ENCODE measurements at places on chromosomes 12 and 14.
A peak's percentile ranks its signal among the peaks of the same experiment; 100 is the strongest.

GRCh38 chr12:13252616-13253015 lies 56.1 kb downstream of the EMP1 start:
- DNase-seq, result no peak

GRCh38 chr12:96416033-96416799 lies 16.0 kb upstream of the CDK17 start:
- DNase-seq, result peak; percentile 96

GRCh38 chr12:104296718-104297117 lies 6.8 kb upstream of the EID3 start:
- DNase-seq, result no peak

DNA sequence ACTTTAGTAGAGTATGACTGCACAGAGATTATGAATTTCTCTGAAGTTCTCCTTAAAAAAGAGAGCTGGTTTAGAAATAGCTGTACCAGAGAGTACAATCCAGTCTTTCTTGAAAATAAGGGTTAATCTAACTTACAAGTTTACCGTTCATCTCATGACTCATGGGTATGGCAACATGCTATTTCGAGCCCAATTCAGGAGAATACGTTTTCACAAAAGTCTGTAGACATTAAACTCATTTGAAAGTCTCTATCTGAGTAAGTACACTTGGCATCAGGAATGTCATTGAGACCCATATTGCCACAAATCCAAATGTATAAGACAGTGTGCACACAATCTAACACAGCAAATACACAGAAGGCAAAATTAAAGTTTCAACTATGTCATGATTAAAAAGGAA lies 160.5 kb downstream of the PIK3C2G start:
- peak; percentile 29 for DNase-seq

GRCh38 chr14:50794068-50794645 lies 36.8 kb downstream of the NIN start:
- DNase-seq, result peak; percentile 45

DNA sequence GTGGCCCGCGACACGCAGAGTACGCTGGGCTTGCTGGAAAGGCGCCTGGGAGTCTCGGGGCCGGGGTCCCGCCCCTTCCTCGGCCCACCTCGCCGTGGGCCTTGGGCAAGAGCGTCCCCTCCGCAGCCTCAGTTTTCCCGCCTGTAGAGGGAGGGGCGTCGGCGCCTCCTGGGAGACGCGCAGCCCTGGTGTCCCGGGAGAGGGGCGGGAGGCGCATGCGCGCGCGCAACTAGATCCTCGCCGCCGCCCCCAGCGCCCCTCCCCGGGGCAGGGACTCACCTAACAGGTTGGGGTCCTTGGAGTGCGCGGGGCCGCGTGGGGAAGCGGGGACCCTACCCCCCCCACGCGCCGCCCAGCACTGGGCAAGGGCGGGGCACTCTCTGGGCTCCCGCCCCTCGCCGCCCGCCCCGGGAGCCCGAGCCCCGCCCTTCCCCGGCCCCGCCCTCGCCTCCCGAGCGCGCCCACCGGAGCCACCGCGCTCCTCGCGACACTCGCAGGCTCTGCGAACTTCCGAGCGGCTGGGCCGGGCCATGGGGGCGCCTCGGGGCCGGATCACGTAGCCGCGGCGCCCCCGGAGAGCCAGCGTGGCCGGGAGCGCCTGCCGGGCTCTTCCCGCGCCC lies at the start of gene KIF26A:
Gene KIF26A (plus strand): TSS at position 490 of the 620 bp plus-strand sequence. CDS start 136 bp downstream, outside the sequence.
- peak; percentile 53 for DNase-seq

DNA sequence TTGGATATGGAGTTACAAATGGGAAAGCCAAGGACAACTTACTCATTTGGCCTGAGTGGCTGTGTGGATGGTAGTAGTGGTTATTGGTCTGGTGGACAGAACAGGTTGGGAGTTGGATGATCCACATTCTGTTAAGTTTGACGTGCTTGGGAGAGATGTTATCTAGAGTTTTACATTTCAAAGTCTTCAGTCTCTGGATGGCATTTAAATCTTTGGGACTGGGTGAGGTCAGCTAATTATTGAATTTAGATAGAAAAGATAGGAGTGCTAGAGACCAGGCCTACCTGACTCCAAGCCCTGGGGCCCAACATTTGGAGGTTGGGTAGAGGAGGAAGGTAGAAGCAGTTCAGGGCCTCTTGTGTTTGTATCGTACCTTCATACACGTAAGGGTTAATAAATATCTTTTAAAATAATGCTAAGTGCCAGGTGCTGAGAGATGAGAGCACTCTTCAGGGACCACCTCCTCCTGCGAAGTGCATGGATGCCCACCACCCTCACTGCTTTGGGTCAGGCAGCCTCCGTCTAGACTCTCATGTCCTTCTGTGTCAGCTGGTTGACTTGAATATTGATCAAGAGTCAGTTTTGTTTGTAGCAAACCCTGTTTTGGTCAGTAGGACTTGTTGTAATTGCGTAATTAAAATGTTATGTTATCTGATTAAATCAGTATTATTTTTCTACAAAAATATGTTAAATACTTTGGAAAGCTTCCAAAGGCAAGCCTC lies 460.4 kb upstream of the RGS6 start:
- DNase-seq, result no peak

- DNase-seq, result no peak
Observed at GRCh38 chr14:101367421-101368261, 193.7 kb upstream of the DIO3 start.

DNA sequence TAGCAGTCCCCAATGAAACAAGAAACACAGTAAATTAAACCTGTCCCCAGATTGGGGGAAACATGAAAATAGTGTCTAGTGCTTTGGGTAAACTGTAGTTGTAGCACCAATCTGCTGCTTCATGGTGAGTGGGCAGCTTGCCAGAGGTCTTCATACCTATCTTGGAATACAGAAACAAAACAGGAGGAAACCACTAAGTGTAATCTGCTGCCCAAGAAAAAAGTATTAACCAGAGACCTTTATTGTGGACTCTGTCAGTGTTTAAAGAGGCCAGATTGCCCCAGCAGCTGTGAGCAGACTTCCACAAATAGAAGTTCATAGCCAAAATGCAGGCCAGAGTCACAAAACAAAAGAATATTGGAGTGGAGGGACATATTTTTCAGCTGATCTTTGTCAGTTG lies 2.3 kb downstream of the ISCU start:
- DNase-seq, result no peak

GRCh38 chr12:61654698-61655097 lies 605.5 kb upstream of the USP15 start:
- no peak for DNase-seq

DNA sequence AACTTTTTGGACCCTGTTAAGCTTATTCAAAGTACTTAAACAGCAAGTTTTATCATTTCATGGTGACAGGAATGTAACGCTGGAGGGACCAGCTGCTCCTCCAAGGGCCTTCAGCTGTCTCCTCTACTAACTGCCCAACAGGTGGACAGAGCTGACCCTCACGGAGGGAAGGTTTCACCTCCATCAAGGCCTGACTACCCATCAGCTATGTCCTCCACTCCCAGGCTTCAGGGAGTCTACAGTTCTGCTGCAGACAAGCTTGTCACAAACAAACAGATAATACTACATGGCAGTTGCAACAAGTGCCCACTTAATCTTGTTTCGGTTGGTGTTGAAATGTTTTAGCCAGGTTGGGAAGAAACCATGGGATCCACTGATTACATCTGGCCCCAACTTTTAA lies 175.1 kb downstream of the TTC7B start:
- no peak for DNase-seq

DNA sequence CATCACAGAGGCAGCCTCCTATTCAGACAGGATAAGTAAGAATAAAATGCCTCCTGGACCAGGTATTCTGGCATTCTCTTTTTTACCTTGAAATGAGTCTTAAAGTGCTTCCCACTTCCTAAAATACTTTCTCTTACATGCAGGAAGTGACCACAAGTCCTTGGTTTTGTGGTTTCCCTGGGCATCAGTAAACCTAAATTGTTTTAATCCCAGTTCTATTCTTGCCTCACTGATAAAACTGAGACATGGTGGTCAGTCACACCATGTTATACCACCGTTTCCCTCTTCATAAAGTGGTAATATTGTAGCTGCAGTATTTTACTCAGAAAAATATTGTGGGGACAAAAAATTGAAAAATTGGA lies 1.2 kb upstream of the SALL2 start:
- DNase-seq, result no peak

- no peak for DNase-seq
Observed at GRCh38 chr12:119819322-119819721, 57.8 kb downstream of the CIT start.

DNA sequence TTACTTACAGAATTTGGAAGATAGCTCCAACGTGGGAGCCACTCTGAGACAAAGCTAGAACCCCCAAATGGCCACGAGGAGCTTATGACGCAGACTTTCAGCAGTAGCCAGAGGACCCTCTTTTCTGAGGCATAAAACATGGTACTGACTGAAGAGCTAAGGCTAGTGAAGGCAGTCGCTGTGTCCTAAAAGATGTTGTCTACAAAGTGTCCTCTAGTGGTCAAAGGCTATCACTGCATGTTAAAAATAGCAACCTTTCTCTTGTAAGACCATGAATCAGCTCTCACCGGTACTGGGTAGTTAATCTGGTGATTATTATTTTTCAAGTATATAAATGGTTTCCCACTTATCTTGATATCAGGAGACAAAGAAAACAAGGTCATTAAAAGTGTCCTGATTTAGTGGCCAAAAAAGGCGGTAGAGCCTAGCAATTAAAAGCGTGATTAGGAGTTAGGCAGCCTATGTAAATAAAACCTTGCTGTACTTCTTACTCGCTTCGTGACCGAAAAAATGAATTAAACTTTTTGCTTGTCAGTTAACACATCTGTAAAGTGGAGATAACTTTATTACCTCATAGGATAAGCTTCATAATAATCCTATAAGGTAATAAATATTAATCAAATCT lies 47.0 kb upstream of the LGR5 start:
- peak; percentile 69 for DNase-seq

DNA sequence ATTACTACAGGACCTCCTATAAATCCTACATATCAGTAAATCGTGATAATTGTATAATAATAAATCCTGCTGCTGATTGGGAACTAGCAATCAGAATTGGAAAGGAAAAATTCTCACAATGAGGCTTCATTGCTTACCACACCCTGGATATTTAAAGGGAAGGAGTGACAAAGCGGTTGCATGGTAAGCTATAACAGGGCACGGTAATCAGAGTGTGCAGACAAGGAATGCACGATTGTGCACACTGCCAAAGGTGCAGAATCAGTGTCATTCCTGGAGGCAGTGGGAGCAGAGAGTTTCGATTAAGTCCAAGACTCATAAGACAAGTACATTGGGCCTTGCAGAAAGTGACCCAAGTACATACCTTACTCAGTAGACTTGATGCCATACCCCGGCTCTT lies 277.5 kb upstream of the NPAS3 start:
- no peak for DNase-seq

DNA sequence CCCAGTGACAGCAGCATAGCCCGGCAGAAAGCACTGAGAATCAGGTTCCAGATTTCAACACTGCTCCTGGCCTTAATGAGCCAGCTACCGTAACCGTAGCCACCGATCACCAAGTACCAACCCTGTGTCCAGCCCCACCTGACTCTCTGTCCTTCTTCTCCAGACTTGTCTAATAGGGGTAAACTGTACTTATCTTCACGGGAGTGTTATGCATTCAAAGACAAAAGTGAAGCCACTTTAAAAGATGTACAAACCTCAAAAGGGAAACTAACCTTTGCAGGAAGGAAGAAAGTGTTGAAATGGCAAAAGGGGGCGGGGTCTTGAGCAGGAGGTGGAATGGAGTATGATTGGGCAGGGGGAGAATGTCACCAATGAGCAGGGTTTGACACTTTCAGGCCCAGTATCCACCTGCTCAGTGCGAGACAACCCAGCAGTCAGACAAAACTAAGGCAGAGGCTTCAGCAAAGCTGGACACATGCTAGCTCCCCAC lies 226.1 kb downstream of the CHST11 start:
- no peak for DNase-seq

DNA sequence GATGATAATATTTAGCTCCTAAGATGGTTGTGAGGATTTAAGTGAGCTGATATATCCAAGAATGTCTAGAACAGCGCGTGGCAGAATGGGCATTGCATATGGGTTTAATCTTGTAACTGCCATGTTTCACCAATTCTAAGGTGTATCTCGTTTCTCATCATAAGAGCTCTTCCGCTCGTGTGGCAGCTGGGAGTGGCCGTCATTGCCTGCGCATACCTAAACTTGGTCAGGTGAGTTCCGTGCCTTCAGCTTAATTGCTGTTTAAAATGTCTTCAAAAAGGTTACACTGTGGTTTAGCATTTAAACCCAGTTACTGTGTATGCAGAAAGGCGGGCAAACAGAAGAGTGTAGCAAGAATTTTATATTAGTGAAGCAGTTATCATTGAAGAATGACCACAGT lies 4.5 kb upstream of the AQP2 start:
- DNase-seq, result no peak

DNA sequence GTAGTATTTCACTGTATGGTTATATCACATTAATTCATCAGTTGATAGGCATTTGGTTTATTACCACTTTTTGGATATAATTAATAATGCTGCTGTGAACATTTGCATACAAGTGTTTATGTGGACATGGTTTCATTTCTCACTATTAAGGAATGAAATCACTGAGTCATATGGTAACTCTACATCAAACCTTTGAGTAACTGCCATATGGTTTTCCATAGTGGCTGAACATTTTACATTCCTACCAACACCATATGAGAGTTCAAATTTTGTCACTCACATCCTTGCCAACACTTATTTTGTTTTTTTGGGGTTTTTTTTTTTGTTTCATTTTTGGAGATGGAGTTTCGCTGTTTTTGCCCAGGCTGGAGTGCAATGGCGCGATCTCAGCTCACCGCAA lies 30.2 kb upstream of the EAPP start:
- DNase-seq, result peak; percentile 62

DNA sequence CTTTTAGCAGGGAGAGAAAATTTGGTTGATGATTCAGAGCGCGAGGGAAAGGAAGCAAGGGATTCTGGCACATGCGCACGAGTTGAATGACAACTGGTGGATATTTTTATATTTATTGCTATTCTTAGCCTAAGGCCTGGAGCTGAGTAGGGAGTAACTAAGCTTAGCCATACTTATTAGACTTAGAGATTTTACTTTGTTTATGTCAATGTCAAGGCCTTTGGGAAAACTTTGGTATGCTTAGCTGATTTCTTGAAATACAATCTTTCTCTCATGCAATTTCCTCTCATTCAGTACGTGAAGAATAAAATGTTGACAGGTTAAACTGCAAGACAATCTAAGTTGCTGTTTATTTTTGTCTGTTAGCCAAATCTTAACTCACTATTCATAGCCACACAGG lies 101.1 kb downstream of the CRADD start:
- peak; percentile 95 for DNase-seq

- DNase-seq, result peak; percentile 95
Observed at GRCh38 chr12:110039085-110039807, 9.1 kb downstream of the C12orf76 start.

GRCh38 chr12:47396902-47397663 lies 308.7 kb downstream of the RPAP3 start:
- no peak for DNase-seq

All from fibroblast of skin of right quadriceps (primary cell).